ENCODE measurements at places on chromosomes 3 and 15. TPM values are rescaled to one million over a fixed set of nuclear protein-coding genes. Genes with fewer than 3 reads are reported as not detected.

The ATG3 gene
- total RNA-seq, result 35.3 TPM

The ACP3 gene
- 3.5 TPM for total RNA-seq

DNA sequence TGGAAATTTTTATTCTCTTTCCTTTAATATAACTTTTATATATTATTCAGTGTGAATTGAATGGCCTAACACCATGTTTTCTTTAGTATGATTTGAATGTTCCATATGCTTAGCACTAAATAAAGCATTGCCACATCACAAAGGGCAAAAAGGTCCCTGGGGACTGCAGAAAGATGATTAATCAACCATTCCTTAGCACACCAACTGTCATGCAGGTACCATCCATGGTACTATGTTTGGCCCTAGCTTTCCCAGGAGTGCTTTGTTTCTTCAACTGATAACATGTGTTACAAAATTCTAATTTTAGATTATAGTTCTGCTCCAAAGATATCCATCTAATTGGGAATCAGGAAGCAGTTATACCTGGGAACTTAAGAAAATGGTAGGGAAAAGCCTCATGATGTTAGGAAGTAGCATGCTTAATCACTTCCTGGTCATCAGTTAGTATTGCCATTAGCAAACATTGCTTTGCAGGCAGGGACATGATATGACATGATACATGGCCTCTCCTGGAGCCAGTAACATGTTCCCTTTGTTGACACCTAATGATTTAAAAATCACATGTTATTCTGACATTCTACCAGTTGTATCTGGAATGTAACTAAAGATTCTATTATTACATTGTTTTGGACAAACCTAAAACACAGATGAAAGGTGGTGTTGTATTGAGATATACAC, 712.6 kb upstream of the GBE1 start:
- no peak for DNase-seq

- no peak for DNase-seq
These were observed 799.8 kb downstream of the DIPK2A start for GRCh38 chr3:144771381-144771870.

DNA sequence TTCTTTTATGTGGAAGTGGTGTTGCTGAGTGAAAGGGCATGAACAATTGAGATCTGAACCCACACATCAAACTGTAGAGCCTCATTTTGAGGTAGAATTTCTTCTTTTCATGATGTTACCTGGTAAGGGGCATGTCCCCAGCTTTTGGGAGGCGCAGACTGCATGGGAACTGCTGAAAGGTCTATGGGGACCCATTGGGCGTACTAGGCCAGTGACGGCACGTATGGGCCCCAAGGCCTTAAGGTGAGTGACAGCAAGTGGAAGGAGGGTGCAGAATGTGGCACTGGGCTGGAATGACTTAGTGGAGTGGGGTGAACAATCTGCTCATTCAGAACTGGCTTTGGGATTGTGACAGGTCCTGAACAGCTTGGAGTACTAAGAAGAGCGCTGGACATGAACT, 123.6 kb upstream of the RGMA start:
- DNase-seq, result no peak

The IL17RC gene
- 30.0 TPM for total RNA-seq

- DNase-seq, result no peak
These were observed 200.4 kb upstream of the TBC1D5 start for GRCh38 chr3:17942856-17943255.

DNA sequence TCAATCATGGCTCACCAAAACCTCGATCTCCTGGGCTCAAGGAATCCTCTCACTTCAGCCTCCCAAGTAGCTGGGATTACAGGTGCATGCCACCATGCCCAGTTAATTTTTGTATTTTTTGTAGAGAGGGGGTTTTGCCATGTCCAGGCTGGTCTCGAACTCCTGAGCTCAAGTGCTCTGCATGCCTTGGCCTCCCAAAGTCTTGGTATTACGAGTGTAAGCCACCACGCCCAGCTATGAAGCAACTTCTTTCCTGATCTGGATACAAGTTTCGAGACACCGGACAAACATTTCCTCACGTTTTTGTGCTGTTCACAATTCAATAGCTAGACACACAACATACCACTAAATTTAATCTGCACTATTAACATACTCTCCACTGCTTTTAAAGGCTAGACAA, 3.4 kb upstream of the SYNM start:
- DNase-seq, result no peak

Measured in type B pancreatic cell (in vitro differentiated cells).